ENCODE measurements at places on chromosomes 5 and 9.

DNA sequence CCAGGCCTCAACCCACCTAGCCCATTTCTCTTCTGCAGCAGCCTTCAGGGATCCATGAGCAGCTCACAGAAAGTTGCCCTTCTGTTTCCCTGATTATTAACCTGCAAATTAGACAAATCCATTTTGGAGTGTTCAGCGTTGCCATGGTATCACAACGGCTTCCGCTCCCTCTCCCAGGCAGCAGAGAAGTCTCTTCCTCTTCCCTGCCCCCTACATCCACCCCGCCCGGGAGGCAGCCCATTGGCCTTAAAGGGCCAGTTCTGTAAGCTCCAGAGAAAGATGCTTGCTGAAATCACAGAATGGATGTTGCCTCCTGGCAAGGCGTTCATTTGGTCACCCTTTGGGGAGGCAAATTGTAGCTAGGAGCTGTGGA, 47.7 kb upstream of the BOD1 start:
- no peak for DNase-seq

- DNase-seq, result no peak
These were observed 241.5 kb downstream of the MAN2A1 start for GRCh38 chr5:109931049-109931780.

- DNase-seq, result no peak
These were observed 157.8 kb upstream of the TNC start for GRCh38 chr9:115275753-115276152.

DNA sequence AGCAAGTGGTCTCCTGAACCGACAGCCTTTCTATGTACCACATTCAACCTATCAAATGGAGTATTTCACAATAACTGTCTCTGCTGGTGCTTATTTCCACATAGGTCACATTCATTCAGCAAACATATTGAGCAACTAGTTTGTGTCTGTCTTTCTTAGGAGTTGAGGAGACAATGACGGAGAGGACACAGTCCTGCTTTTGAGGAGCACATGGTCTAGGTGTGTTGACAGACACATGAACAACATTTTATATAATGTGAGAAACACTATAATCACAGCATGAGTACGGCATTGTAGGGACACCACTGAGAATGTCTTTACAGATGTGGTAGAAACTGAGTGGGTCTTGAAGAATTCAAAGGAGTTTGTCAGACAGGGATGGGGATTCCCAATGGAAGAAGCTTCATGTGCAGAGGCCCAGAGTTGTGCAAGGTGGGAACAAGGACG, 28.5 kb downstream of the NFIL3 start:
- no peak for DNase-seq

GRCh38 chr5:143413958-143414669, 10.6 kb upstream of the NR3C1 start:
- DNase-seq, result no peak

DNA sequence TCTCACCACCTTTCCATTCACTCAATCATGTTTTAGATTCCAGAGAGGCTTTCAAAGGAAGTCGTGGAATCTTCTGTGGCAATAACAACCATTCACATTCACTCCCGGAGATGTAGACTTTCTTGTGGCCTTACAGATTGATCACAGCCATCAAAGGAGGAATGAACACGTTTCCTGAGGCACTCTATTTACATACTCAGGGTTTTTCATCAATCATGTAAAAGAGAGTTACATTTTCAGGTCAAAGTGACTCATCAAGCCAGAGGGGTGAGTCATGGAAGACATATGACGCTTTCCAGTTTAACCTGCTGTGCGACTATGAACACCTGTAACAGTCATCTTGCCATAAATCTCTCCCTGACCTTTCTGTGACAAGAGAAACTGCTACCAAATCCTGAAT, 39.3 kb upstream of the RAD23B start:
- peak; percentile 3 for DNase-seq

DNA sequence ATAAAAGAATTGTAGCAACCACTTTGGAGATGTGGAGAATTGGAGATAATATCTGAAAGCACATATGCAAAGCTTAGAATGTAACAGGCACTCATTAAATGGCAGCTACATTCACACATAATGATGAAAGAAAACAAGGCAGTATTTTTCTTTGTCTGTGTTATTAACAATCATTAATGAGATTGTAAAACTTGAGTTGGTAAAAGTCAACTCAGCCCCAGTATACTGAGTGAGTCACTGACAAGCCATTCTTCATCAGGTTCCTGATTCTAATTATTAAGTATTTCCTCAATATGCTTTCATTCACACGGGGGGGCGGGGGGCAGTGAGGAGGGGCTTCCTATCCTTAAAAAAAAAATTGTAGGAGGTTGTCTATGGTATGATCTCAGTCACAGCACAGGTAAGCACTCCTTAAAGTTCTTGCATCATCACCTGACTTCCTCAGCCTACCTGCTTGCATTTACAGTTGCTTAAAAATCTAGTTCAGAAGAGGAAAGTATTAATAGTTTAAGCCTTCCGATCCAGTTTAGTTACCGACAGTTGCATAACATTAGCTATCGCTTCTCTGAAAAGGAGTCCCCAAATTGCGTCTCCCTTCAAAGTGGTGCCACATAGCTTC, 379.8 kb downstream of the EFNA5 start:
- no peak for DNase-seq

DNA sequence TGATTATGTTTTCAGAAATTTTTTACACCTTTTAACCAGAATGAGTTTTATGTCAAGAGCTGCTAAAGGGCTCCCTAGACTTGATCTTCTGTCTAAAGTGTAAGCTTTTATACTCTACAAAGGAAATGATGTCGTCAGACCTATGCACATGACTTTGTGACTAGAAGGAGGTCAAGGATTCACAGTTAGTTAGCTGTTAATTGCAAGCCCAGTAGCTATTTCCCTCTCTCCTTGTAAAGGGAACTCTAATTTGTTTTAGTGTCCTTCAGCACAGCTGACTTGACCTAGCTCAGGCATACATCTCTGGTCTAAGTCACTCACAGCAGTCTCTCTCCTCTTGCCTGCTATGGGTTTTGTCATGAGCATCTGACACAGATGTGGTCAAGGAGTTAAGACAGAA, 173.5 kb upstream of the NREP start:
- DNase-seq, result no peak

All from stimulated activated CD4-positive, alpha-beta T cell treated with anti-CD3 and anti-CD28 coated beads, TNF-alpha, amount 100 ng/mL, for 1 hour (primary cell).